ENCODE measurements at places on chromosomes 5 and 9.

GRCh38 chr5:1159774-1160406 lies 41.5 kb upstream of the SLC6A19 start:
- DNase-seq: no peak

DNA sequence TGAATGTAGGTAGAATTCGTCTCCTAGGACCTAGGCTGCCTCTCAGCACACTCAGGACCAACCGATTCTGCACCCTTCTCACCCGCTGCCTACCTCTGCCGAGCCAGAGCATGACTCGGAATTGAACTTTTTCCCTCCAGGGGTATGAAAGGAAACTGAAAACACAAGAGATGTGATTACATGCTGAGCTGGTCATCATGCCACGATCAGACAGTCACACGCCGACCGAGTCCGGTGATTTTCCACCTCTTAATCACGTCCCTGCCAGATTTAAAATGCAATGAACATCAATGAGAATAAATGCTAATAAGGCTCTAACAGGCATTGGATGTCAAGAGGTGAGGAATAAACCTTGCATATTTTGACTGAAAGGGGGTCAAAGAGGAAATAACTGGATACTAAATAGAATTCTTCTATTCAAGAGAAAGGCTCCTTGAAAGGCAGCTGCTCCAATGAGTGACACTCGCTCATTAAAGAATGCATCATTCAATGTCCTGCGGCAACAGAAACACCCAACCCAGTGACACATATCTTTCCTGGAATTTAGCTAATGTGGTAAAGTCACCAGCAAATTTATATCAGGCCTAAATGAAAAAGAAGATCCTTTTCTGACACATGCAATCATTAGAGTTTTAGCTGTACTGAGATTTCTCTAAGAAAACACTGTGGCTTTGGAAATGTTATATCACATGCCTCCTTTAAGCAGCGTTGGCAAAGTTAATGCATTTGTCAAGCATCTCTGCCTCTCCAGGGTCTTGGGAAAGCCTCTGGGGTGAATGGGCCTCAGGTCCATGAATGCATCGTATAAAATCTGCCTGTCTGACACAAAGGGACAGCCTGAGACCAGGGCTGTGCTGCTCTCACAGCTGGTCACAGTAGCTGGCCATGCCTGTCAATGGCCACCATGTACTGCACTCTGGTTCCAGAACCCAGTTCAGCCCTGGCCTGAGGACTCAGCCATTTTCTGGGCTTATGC lies 128.7 kb downstream of the SPOCK1 start:
- DNase-seq: no peak

DNA sequence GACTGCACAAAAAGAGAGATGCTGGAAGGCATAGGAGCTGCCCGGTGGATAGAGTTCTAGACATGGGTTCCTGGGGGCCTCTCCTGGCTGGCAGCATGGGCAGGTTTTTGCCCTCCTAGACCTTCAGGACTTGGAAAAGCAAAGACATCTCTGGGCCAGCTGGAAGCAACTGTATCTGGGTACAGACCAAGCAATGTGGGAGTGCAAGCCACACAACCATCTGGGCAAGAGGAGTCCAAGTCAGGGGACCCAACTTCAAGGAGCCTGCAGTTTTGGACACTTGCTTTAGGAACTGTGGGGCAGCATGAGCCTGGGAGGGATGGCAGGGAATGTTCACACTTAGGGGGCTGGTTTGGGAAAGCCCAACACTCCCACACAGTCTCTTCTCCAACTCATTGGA lies 323.3 kb downstream of the GADD45G start:
- DNase-seq: no peak

DNA sequence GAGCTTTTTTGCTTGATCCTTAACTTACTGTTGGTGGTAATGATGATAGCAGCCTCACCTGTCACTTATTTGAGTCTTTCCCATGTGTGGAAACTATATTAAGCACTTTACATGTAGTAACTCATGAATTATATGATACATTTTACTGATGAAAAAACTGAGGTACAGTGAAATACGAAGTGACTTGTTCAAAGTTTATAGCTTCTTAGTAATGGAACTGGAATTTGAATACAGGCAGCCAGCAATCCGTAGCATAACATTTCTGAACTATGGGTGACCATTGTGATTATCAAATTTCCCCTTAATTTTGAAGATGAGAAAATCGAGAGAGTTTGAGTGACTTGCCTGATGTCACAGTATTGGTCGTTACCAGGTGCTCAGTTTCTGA lies 17.3 kb downstream of the SCAMP1 start:
- DNase-seq: no peak

GRCh38 chr9:38183994-38184568 lies 115.1 kb upstream of the SHB start:
- no peak for DNase-seq

DNA sequence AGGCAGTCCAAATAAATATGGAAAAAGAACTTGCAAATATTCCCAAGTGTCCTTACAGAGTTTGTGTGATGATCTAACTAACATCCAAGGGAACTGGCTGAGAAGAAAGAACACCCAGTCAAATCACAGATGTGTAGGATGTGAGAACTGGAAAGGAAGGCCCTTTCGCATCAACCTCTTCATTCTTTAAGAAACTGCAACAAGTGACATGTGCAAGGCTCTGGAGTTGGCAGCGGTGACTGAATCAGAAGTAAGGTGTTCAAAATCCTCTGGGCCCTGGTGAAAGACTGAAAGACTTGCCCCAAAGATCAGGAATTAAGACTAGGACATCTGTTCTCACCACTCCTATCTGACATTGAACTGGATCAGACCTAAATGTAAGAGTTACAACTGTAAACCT lies 88.7 kb downstream of the RAPGEF1 start:
- DNase-seq: no peak

- DNase-seq: no peak
Observed at GRCh38 chr9:115847216-115847615, 306.4 kb upstream of the PAPPA start.

DNA sequence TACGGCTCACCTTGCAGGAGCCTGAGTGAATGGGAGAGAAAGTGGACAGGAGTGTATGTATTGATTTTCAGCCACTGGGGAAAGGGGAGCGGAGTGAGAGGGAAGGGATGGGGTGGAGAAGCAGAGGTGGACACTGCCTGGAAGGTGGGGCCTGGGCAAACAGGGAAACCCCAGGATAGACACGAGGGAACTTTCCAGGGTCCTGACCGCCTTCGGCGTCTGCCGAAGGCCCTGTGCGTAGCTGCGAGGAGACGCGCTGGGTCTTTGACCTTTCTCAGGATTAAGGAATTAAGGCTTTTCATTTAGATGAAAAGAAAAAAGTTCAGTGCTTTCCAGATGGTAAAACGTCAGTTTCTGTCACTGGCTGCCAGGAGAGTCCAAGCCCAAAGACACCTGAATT lies 134.6 kb upstream of the RAPGEF1 start:
- no peak for DNase-seq

- no peak for DNase-seq
Observed at GRCh38 chr9:16708656-16709435, 161.6 kb downstream of the BNC2 start.

DNA sequence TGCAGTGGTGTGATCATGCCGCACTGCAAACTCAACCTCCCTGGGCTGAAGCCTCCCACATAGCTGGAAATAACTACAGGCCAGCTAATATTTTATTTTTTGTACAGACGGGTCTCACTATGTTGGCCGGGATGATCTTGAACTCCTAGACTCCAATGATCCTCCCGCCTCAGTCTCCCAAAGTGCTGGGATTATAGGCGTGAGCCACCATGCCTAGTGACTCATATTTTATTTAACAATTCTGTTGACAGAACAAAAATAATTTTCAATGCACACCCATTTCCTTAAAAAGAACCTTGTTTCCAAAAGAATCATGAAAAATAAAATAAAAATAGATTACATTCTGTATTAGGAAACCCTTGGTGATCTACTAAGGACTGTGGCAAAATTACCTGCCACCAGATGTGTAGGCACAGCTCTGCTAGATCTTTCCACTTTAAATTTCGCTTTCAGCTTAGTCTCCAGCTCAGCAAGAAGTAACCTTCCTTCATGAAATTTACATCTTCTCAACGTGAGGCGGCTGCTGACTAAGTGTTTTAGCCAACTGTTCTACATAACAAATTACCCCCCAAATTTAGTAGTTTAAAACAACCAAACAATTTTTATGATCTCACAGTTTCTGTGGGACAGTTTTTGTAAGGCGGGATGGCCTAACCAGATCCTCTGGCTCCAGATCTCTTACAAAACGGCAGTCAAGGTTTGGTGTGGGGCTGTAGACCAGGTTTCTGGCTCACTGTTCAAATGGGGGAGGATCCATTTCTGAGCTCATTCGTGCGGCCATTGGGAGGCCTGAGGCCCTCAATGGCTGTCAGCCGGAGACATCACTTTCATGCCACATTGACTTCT lies 32.6 kb upstream of the GOLPH3 start:
- peak; percentile 52 for DNase-seq

DNA sequence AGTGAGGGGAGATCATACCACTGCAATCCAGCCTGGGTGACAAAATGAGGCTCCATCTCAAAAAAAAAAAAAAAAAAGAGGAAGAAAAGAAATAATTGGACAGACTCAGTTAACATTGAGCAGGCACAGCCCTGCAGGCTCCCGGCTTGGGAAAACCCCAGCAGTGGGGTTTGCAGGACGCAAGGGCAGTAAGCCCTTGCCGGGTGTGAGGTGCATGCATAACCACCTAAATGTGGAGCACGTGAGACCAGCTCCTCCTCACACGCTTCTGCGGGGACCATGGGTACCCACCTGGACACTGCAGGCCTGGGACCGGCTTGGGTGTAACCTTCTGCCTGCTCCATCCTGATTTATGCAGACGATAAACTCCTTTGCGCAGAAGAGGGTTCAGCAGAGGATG lies 4.8 kb upstream of the SLC6A18 start:
- no peak for DNase-seq

DNA sequence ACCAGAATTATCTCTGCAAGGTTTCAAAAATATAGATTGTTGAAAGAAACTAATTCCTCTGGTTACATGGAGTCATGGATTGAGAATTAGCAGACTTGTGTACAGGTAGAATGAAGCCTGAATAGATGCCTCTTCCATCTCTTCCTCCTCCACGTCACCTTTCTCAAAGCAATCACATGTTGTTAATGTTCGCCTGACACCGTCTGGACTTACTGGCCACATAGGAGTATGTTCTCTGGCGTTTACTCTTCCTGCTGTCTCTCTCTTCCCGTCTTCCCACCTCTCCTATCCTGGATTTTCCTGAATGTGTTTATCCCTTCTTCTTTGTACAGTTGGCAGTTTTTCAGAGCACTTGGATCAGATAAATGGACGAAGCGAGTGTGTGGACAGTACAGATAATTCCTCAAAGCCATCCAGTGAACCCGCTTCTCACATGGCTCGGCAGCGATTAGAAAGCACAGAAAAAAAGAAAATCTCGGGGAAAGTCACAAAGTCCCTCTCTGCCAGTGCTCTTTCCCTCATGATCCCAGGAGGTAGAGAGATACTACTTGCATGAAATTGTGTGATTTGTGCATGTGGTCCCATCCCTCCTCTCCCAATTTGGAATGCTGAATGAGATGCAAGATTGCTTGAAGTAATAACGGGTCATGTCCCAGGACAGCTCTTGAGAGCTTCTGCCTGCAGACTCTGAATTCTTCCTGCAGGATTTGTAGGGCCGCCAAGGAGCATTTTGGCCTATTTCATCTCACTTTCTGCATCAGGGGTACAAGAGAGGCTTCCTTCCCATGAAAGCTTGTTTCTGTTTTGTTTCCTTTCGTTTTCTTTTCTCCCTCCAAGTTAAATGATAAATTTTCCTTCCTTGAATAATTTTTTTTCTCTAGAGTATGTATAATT lies 47.3 kb downstream of the CD180 start:
- no peak for DNase-seq

DNA sequence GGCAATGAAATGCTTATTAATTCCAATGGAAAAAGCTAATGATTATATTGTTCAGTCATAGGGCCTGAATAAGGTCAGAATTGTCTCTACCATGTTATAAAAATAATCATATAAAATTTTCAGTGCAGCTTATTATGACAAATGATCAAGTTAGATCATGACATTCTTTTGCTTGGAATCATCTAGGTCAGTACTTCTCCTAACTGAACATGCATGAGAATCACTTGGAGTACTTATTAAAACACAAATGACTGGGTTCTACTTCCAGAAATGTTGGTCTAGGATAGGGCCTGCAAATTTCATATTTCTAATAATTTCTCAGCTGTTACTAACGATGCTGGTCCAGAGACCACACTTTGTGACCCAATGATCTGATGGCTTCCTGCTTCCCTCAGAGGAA lies 806.0 kb upstream of the ZNF608 start:
- no peak for DNase-seq

- no peak for DNase-seq
Observed at GRCh38 chr5:153445875-153446579, 44.4 kb upstream of the GRIA1 start.

DNA sequence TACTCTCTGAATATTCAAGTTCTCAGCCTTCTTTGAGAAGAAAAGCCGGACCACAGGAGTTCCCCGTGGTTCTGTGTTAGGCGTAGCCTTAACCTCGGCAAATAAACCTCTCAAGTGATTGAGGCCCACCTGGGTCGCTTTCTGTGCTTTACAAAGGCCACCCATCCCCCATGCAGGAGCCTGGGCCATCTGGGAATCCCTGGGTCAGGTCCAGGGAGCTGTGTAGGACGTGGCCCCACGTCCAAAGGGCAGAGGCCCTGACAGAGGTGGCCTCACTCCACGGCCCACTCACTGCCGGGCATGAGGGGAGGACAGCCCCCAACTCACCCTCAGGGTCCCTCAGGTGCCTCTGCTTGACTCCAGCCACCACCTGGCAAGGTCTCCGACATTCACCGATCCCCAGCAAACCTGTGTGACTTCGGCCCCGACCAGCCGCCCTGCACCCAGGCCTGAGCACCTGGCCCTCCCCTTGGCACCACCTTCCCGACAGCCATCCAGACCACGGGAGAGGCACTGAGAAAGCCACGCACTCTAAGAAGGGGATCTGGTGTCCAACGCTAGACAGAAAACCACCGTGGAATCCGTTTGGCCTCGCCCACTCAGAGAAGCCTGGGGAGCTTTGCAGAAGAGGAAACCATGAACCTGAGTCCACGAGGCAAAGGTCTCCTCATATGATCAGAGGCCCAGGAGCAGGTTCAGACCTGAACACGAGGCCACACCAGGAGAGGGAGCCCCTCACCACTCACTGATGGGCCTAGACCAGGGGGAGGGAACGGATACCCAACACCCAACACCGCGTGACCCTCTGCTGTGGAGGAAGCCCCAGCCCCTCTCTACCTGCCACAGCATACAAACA lies 4.5 kb downstream of the SLC12A7 start:
- no peak for DNase-seq

DNA sequence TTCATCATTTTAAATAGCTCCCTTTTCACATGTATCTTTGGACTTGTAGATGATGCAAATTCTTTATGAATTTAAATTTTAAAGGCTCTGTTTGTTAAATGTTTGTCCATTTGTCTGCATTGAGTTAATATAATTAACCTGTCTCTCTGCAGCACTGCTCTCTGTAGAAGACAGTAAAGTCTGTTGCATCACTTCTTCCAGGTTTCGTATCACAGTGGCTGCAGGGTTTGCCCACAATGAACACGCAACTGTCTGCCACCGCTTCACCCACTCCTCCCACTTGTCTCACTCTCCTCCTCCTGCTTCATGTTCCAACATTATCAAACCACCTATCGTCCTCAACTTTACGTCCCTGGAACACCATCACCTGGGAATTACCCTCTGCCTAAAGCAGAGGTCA lies 231.3 kb upstream of the SLC30A5 start:
- no peak for DNase-seq
